ENCODE measurements at places on chromosomes 7 and 10. TPM values are rescaled to one million over a fixed set of nuclear protein-coding genes. Genes with fewer than 3 reads are reported as not detected.

The CLCN1 gene
- polyA plus RNA-seq, result 0.22 TPM

The SLC26A5 gene
- 0.81 TPM for polyA plus RNA-seq

DNA sequence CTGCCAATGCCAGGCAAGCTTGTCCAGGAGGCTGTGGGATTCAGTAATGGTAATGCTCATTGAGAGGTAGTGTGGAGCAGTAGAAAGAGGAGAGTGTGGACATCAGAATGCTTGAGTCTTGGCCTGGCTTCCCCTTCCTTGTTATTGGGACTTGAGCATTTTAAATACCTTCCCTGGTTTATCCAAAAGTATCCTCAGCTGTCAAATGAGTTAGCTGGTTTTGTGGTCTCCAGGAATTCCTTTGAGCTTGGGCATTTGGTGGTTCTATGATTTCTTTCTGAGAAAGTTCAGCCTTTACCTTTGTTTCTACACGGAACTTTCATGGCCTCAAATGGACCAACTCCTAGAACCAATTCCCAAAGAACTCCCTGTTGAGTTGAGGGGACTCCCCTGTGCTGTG is 264.3 kb downstream of the PTEN start:
- no peak for DNase-seq

GRCh38 chr10:53395449-53395848 is 622.9 kb upstream of the MBL2 start:
- DNase-seq, result no peak

The ZNF33B gene
- 42.1 TPM for polyA plus RNA-seq

DNA sequence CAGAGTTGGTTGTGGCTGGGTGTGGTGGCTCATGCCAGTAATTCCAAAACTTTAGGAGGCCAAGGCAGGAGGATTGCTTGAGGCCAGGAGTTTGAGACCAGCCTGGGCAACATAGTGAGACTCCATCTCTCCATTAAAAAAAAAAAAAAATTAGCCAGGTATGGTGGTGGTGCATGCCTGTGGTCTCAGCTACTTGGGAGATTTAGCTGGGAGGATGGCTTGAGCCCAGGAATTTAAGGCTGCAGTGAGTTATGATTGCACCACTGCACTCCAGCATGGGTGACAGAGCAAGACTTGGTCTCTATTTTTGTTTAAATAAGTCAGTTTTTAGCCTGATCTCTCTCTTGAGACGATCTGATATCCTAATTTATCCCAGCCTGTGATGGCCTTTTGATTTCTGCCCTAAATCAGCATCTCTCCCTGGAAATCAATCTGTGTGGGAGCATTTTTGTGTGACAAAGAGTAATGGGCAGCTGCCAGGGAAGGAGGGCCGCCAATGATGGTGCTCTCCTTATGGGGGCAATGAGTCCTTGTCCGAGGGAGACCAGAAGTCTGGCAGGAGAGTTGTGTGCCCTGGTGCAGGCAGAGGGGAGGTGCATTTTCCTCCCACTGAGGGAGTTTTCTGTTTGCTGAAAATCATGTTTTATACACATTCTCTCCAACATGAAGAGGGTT is 111.0 kb downstream of the NRP1 start:
- DNase-seq, result peak; percentile 86

The GIMAP6 gene
- 14.0 TPM for polyA plus RNA-seq

The C10orf143 gene
- polyA plus RNA-seq, result 5.4 TPM

The ASAH2 gene
- polyA plus RNA-seq, result 2.7 TPM

GRCh38 chr7:158447506-158448171 is 140.0 kb downstream of the PTPRN2 start:
- DNase-seq, result no peak

The DRGX gene
- polyA plus RNA-seq, result not detected

DNA sequence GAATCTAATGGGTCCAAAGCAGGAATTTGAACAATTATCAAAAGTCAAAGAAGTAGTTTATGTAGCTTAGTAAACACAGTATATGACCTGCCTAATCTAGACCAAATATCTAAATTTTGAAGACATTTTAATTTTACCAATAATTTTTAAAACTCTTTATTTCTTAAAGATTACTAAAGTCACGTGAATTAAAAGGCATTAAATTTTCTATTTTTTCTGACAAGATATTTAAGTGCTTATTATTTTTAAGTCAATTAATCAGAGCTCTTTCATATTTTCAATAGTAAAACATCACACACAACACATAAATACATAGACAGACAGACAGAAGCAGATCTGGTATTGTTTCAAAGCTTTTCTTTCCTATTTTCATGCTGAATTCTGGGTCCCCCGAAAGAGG is 89.5 kb downstream of the ZNF467 start:
- DNase-seq, result no peak

The CTAGE8 gene
- polyA plus RNA-seq, result 5.3 TPM

DNA sequence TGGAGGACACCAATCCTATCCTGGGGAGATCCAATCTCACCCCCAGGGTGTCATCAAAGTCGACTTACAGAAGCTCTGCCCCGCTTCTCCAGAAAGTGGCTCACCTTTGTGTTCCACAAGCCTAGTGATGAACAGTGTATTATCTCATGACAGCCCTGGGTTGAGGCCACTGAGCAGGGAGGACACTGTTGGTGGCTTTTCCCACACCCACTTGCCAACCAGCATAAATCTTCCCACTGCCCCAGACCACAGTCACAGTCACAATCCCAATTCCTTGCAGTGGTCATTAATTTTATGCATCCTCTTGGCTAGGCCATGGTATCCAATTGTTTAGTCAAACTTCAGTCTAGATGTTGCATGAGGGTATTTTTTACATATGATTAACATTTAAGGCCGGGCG is 18.4 kb downstream of the TNS3 start:
- no peak for DNase-seq

DNA sequence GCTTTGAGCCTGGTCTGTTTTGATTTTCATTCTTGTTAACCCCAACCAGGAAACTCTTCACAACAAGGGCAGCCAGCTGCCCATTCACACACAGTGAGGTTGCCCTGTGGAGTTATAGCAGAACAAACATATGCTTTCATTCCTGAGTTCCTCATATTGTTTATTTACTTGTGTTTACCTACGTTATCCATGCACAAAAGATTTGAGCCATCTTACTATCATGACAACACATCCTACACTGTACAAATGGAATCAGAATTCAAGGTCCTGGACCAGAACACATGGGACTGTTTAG is 21.7 kb upstream of the BMPER start:
- DNase-seq, result no peak

DNA sequence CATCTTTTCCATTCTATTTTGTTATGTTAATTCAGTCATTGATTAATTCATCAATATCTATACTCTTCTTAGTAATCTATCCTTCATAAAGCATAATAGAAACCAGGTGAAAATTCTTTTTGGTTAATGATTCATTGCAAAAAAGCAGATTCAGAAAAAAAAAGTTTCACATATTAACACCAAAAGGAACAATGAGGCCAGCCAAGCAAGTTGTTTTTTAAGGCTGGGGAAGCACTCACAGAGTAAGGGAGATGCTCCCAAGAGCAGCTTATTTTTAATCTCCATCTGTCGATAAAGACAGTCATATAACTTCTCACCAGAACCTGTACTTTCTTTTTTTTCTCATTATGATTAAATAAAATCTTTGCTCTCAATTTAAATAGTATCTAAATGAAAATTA is 95.8 kb downstream of the CACNA2D1 start:
- no peak for DNase-seq

All from renal pelvis (tissue), 12 donors.